ENCODE measurements at places on chromosomes 6 and 20.

- H3K27me3 ChIP-seq, result no peaks in the 10 kb centered on the region
- DNase-seq, result no peak
- H3K36me3 ChIP-seq, result no peaks in the 10 kb centered on the region
- H3K4me1 ChIP-seq, result no peaks in the 10 kb centered on the region
- H3K4me3 ChIP-seq, result no peak overlapping the region
These were observed 609 bp downstream of the MYL9 start for GRCh38 chr20:36541768-36542488.

DNA sequence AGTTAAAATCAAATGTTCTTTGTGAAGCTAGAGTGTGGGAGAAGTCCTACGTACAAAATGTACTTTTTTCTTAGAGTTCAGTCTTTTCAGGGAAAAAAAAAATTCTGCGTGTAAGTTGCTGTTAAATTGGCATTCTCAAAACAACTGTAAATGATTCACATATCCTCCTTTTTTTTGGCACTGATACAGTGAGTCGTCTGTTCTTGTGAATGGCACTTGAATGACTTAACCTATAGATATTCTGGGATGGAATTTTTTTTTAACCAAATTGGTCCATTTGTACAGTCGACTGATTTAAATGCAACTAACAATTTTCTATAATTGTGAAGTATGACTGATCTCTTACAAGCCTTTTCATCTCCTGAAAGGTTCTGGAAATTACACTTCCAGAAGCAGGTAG, 5.5 kb upstream of the JAG1 start:
- H3K4me3 ChIP-seq, result no peak overlapping the region
- H3K27ac ChIP-seq, result no peak overlapping the region
- H3K27me3 ChIP-seq, result peaks cover 60% of the 10 kb centered on the region
- no peaks in the 10 kb centered on the region for H3K4me1 ChIP-seq
- DNase-seq, result no peak

DNA sequence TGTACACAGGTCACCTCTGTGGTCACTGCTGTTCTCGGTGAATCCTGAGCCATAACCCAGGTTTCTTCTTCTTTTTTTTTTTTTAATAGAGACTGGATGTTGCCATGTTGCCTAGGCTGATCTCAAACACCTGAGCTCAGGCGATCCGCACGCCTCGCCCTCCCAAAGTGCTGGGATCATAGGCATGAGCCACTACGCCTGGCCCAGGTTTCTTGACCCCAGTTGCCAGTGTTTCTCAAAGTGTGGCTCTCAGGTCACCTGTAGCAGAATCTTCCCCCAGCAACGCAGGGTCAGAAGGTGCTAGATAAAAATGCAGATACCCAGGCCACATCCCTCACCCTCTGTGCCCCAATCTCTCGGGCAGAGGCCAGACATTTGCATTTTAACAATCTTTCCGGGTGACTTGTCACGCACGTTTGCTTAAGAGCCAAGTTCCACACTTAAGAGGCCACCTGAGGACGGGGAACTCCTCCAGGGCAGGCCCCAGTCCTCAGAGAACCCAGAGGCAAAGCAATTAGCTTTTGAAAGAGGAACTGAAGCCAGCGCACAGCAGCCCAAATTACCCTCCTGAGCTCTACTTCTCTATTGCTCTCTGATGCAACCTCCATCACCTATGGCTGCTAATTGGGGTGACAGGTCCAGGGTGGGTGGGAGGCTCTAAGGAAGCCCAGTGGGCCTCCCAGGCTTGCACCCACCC, 81.8 kb downstream of the NFATC2 start:
- peak overlapping the region; percentile 81 for H3K27ac ChIP-seq
- H3K4me1 ChIP-seq, result peaks cover 30% of the 10 kb centered on the region
- DNase-seq, result no peak
- H3K36me3 ChIP-seq, result peaks cover 49% of the 10 kb centered on the region
- H3K4me3 ChIP-seq, result no peak overlapping the region

DNA sequence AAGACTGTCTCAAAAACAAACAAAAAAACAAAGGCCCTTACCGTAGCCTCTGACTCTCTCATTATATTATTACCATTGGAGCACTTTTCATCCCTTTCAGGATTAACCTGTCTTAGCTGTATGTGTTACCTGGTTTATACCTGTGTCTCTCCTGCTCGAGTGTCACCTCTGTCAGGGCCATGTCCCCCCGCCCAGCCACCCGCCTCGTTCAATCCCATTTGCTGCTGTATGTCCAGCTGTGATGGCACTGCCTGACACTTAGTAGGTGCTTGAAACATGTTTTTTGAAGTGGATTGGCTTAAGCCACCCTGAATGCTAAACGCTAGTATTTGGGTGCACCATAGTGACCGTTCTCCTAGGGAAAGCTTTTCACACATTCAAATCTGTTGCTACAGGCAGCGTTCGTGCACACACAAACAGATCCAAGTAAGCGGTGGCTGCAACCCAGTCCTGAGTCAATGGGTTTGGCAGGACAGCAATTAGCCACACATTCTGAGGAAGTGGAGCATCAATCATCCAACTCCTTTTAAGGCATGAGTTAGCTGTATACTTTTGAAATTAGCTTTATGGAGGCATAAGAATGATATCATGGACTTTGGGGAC, 98.9 kb upstream of the ZNF217 start:
- H3K4me3 ChIP-seq, result peak overlapping the region; percentile 72
- no peak for DNase-seq
- H3K36me3 ChIP-seq, result peaks cover 3% of the 10 kb centered on the region
- H3K4me1 ChIP-seq, result peaks cover 18% of the 10 kb centered on the region

GRCh38 chr6:162710936-162711335, 16.6 kb downstream of the PRKN start:
- H3K4me1 ChIP-seq, result no peaks in the 10 kb centered on the region
- H3K27me3 ChIP-seq, result no peaks in the 10 kb centered on the region
- no peak overlapping the region for H3K27ac ChIP-seq
- no peaks in the 10 kb centered on the region for H3K36me3 ChIP-seq
- no peak overlapping the region for H3K4me3 ChIP-seq
- no peak for DNase-seq

GRCh38 chr6:42010185-42010891, 40.0 kb upstream of the TAF8 start:
- peak overlapping the region; percentile 91 for H3K27ac ChIP-seq
- no peak for DNase-seq
- peaks cover 57% of the 10 kb centered on the region for H3K36me3 ChIP-seq

DNA sequence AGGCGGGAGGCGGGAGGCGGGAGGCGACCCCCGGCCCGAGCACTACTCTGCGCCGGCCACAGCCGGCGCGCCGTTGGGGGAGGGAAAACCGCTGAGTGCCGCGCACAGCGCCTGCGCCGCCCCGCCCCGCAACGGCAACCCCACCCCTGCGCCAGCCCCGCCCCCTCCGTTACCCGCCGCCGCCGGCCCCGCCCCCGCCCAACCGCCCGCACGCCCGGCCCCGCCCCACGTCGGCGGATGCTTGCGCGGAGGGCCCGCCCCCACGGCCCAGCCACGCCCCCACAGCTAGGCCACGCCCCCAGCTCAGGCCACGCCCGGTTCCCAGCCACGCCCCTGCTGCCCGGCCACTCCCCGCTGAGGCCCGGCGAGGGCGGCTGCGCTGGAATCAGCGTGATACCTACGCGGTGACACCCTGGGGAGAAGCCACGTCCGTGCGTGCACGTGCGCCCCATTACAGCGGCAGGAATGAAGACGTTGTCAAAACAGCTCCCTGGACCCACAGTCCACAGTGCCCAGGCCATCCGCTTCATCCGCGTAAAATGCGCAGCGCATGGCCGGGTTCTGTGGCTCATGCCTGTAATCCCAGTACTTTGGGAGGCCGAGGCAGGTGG, at the start of gene TCFL5:
Gene TCFL5, minus strand, starts transcription at position 97 of the 611 bp plus-strand sequence. CDS start 152 bp downstream, outside the sequence.
- peak within 1 kb of the TSS; percentile 68 for H3K4me3 ChIP-seq
- H3K36me3 ChIP-seq, result peaks cover 16% of the 10 kb centered on the region
- DNase-seq, result peak; percentile 98

DNA sequence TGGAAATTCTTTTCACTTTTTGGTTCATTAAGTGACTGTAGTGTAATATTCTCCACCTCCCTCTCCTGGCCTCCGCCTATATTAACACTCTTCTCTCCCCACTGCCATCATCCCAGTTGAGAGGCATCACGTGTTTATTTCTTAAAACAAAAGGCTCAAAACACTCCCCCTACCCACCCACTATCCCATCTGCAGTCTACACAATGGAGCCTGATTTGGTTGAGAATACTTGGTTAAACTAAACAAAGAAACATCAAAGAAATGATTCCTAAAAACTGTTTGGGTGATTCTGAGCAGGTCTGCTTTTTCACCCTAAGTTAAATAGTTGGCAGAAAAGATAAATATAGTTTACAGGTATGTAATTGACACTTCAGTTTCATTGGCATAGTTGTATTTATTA, 5.9 kb downstream of the TFAP2B start:
- H3K27ac ChIP-seq, result no peak overlapping the region
- H3K4me3 ChIP-seq, result no peak overlapping the region
- peaks cover 82% of the 10 kb centered on the region for H3K27me3 ChIP-seq
- peaks cover 2% of the 10 kb centered on the region for H3K4me1 ChIP-seq

DNA sequence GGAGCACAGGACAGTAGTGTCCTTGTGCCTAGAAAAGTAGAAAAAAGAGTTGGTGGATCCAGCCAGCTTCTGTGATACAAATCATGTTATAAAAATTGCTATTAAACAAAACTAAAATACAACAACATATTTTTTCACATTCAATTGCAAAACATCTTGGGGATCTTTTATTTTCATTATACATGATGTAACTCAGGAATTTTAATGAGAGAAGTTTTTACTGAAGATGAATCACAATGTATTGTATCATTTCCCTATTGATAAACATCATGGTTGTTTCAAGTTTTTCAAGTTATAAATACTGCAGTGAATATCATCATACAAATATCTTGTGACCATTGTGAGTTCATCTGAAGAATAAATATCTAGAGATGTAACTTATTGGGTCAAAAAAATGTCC, 608.0 kb downstream of the PHF3 start:
- no peak overlapping the region for H3K4me3 ChIP-seq
- H3K36me3 ChIP-seq, result no peaks in the 10 kb centered on the region
- H3K4me1 ChIP-seq, result no peaks in the 10 kb centered on the region
- H3K27me3 ChIP-seq, result no peaks in the 10 kb centered on the region

DNA sequence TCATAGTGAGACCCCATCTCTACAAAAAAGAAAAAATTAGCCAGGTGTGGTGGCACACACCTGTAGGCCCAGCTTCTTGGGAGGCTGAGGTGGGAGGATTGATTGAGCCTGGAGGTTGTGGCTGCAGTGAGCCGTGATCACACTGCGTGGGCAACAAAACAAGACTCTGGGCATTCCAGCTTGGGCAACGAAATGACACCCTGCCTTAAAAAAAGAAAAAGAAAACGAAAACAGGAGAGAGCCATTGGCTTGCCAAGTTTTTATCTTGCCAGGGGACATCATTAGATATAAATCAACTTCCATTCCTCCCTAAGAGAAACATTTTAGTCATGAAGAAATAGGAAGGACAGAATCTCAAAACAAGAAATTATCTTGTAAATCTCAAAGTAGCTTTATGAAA, 109.5 kb downstream of the MAP3K7 start:
- H3K4me3 ChIP-seq, result no peak overlapping the region
- H3K36me3 ChIP-seq, result peaks cover 3% of the 10 kb centered on the region
- no peak overlapping the region for H3K27ac ChIP-seq
- no peaks in the 10 kb centered on the region for H3K27me3 ChIP-seq
- H3K4me1 ChIP-seq, result peaks cover 29% of the 10 kb centered on the region
- DNase-seq, result no peak

- peaks cover 3% of the 10 kb centered on the region for H3K4me1 ChIP-seq
- H3K27me3 ChIP-seq, result no peaks in the 10 kb centered on the region
- DNase-seq, result no peak
- H3K36me3 ChIP-seq, result peaks cover 6% of the 10 kb centered on the region
- no peak overlapping the region for H3K27ac ChIP-seq
These were observed 13.2 kb downstream of the MAP3K7 start for GRCh38 chr6:90573624-90574023.

DNA sequence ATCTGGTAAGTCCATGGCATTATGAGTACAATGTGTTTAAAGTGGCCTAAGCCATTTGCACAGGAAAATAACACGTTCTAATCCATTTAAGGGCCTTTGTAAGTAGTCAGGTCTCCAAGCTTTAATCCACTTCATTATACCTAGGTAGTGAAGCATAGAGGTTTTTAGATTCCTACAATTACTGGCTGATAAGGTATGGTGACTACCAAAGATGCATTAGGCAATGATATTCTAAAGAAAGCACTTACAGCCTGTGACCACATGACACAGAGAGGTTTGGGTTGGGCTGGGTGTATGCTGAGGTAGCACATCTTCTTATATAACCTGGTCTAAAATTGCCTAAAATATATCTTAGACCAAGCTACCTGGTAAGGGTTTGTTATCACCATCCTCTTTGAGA, 504.4 kb downstream of the TFAP2B start:
- H3K4me3 ChIP-seq, result no peak overlapping the region
- H3K27ac ChIP-seq, result no peak overlapping the region
- H3K4me1 ChIP-seq, result no peaks in the 10 kb centered on the region
- no peaks in the 10 kb centered on the region for H3K27me3 ChIP-seq
- H3K36me3 ChIP-seq, result no peaks in the 10 kb centered on the region

GRCh38 chr6:119079283-119079809, 882 bp upstream of the FAM184A start:
- peak overlapping the region; percentile 84 for H3K27ac ChIP-seq
- no peaks in the 10 kb centered on the region for H3K27me3 ChIP-seq
- DNase-seq, result no peak
- H3K36me3 ChIP-seq, result no peaks in the 10 kb centered on the region
- peaks cover 18% of the 10 kb centered on the region for H3K4me1 ChIP-seq

DNA sequence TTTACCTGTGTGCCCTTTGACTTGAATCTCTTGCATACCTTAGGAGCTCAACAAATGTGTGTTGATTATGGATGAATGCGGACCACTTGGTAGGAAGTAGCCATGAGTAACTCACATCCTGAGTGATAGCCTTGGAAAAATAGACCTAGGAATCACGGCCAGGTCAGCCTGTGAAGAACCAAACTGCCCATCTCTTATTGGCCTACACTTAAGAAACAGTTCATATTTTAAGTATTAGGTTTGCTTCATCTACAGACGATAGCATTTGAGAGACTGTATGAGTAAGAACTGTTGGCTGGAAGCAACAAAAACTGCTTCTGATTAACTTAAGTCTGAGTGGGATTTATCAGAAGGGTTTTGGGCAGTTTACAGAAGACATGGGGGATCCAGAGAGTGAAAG, 320.1 kb upstream of the PRND start:
- no peak for DNase-seq
- no peak overlapping the region for H3K4me3 ChIP-seq
- H3K27me3 ChIP-seq, result peaks cover 62% of the 10 kb centered on the region

GRCh38 chr20:54875307-54875706, 399.9 kb downstream of the DOK5 start:
- H3K4me1 ChIP-seq, result no peaks in the 10 kb centered on the region
- H3K27ac ChIP-seq, result no peak overlapping the region
- no peaks in the 10 kb centered on the region for H3K27me3 ChIP-seq

GRCh38 chr20:19308146-19308545, 95.7 kb downstream of the SLC24A3 start:
- H3K27me3 ChIP-seq, result no peaks in the 10 kb centered on the region
- no peak for DNase-seq
- no peaks in the 10 kb centered on the region for H3K4me1 ChIP-seq
- H3K4me3 ChIP-seq, result no peak overlapping the region
- H3K27ac ChIP-seq, result no peak overlapping the region
- H3K36me3 ChIP-seq, result no peaks in the 10 kb centered on the region
